ENCODE measurements at places on chromosomes 12 and 14.

DNA sequence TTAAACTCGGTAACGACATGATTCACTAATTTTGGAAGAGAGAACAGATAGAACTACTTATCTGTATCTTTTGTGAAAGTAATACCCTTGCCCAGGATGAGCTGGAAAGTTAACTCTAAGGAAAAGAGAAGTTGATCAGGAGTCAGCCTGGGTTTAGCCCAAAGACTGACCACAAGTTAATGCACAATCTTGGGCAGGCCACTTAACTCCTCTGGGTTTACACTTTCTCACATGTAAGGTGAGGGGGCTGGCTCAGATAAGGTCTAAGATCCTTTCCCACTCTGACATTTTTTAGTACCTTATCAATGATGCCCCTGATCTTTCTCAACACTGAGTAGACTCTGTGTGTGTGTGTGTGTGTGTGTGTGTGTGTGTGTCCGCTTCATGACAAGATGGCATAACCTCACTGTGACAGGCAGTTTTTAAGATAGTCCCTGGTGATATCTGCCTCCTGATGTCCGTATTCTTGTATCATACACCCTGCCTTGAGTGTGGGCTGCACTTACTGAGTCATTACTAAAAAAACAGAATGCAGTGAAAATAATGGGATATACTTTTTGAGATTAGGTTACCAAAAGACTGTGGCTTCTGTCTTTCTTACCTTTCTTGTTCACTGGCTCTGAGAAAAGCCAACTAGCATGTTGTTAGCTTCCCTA, 56.2 kb upstream of the CCDC198 start:
- DNase-seq, result no peak

DNA sequence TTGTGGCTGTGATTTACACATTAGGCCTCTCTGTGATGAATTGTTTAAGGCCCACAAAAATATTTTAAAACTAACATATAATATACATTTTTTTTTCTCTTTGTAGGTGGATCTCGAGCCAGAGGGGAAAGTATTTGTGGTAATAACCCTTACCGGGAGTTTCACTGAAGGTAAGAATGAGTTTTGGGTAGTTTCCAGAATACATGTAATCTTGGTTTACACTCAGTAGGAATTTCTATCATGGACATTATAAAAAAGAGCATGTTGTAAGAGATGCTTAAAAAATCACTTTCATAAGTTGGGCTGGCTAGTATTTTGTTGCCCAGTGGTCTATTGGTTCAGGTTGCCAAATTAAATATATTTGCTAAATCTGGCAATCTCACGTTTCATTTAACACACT, 69.7 kb downstream of the PRKCH start:
- DNase-seq, result peak; percentile 81

DNA sequence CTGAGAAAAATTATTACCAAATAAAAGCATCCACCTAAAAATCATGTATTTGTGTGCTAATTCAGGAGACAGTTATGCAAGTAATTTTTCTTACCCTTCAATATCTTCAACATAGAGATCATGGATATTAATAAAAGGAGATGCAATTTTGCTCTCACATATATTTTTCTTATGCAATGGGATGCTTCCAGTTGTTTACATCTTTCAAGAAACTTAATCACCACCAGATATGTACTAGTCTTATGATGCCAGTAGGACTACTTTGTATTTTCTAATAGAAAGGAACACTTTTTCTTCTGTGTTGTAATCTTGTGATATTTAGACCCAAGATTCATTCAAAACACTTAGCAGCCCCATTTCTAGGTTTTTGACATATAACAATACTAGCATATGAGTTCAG, 107.6 kb downstream of the NAV3 start:
- no peak for DNase-seq

DNA sequence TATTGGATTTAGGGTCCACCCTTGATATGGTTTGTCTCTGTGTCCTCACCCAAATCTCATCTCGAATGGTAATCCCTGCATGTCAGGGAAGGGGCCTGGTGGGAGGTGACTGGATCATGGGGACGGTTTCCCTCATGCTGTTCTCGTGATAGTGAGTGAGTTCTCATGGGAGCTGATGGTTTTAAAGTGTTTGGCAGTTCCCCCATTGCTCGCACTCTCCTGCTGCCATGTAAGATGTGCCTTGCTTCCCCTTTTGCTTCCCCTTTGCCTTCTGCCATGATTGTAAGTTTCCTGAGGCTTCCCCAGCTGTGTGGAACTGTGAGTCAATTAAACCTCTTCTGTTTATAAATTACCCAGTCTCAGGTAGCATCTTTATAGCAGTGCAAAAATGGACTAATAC, 118.3 kb downstream of the VRK1 start:
- no peak for DNase-seq

DNA sequence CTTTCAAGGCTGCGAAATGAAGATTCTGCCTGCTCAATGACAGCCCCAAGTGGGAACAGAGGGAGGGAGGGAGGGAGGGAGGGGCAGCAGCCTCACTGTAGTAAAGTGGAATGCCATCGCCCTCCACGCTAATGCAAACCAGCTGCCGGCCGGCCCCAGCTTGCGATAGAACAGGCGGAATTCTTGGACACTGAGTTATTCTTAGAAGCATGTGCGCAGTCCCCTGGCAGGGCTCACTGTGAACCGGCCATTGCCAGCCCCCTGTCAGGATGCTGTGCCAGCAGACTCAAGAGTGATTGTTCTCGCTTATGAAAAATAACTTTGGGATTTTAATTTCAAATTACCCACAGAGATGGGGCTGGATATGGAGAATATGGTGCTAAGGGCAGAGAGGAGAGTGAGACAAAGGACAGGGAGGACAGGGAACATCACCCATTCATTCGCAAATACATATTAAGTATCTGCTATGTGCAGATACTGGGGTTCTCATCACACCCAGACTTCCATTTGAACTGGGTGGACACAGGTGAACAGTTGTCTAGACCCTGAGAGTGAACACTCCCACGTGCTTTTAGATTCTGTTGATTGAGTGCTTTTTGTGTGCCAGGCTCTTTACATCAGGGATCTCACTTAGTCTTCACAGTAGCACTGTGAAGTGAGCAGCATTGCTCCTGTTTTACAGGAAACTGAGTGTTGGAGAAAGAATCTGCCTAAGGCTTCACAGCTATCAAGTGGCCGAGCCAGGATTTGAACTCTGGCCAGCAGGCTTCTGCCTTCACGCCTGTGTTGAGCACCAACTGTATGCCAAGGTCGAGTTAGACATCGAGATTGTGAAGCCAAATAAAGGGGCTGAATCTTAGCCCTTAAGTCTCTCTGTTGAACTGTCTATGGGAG, 192.9 kb downstream of the C12orf75 start:
- peak; percentile 59 for DNase-seq

All from NCI-H446 treated with DMSO at 0.1 percent for 48 hours (cell line).